ENCODE measurements at places on chromosomes 11 and 22.

DNA sequence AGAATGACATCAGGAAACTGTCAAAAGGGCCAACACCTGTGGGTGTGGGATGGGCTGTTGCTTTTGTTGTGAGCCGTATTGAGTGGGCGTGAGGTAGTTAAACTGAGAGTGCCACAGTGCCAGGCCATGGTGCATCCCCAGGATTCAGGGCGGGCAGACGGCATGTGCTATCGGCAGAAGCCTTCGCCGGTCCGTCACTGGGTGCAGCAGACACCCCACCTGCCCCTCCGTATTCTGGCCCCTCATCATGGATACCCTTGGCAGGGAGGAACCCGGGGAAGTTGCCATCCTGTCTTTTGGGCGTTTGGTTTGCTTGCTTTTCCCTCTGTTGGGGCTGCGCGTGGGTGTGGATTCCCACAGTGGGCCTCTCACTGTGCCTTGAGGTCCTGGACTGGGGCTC is 27.5 kb downstream of the ST14 start:
- DNase-seq, result no peak

DNA sequence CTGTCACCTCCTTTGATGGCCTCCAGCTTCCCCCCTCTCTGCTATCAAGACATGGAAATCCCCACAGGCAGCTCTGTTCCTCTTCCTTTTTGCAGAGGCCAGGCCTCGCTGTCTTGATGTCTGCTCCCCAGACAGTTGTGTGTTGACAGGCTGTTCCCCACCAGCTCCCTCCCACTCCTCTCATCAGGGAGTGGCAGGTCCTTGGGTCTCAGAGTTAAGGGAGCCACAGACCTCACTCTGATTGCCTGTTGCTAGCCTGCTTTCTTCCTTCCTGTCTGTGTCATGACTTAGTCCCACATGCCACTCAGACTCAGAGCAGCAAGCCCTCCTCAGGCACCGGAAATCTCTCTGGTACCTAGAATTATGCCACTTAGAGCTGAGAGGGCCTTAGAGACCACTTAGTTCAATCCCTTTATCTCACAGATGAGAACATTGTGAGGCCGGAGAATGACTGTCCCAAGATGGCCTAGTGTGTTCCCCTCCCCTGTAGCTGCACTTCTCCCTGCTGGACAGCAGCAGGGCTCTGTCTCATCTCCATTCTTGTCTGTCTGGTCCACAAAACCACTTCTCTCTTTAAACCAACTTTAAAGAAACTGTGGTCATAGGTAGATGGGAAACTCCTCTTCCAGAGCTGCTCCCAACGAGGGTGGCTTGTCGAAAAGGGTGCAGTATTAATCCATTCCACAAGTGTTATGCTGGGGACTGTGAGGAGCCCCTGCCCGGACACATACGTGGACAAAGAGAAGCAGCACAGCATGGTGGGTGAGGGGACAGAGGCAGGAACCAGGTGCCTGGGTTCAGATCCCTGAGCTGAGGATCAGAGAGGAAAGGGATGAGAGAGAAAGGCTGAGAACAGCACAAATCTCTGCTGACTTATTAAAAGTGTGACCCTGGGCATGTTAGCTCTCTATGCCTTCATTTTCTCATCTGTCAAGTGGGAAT is 4.2 kb downstream of the AMPD3 start:
- DNase-seq, result peak; percentile 88

- DNase-seq, result no peak
These were observed 156.2 kb downstream of the TMEM135 start for GRCh38 chr11:87193756-87194470.

DNA sequence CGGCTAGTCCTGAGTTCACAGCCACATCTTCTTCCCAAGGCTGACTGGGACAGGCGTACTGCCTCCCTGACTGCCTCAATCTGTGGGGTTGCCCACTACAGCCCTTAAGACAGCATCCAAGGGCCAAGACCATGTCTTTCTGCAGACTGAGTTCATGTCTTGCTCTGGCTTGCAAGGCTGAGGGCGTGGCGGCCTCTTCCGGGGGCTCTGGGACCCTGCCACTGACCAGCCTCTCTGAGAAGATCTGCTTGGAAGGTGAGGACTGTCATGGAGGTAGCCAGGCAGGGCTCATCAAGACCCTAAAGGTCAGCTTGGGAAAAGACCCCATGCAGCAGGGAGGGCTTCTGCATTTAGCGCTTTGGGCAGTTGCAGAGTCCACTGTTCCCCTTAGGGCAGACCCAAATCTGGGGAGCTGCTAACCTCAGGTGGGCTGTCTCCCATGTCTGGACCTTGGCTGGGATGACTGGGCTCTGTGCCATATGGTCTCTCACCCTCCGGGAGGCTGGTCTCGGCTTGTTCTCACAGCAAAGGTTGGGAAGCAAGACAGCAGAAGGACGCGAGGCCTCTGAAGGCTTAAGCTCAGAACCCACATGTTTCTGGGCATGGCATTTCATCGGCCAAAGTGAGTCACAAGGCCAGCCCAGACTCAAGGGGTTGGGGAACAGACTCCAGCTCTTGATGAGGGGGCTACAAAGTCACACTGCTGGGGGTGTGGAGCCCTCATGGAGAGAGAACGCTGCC is 109.1 kb upstream of the LMO1 start:
- DNase-seq, result no peak

DNA sequence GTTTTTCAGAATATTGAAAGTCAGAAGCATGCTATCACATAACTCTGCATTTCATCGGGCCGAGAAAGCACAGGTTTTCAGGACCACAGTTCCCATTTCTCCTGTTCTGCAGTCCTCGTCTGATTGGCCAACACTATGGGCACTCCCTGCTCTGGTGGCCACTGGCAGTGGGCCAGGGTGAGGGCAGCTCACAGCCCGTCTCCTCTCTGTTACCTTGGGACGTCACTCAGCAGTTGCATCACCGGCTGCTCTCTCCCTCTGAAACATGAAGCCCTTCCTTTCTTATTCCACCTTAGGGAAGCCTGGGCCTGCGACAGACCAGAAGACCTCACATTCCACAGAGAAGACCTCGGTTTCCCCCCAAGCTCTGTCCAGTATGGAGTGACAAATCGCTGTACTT is 11.4 kb upstream of the MICAL3 start:
- no peak for DNase-seq

GRCh38 chr11:121953122-121953521 is 162.9 kb downstream of the BLID start:
- no peak for DNase-seq

DNA sequence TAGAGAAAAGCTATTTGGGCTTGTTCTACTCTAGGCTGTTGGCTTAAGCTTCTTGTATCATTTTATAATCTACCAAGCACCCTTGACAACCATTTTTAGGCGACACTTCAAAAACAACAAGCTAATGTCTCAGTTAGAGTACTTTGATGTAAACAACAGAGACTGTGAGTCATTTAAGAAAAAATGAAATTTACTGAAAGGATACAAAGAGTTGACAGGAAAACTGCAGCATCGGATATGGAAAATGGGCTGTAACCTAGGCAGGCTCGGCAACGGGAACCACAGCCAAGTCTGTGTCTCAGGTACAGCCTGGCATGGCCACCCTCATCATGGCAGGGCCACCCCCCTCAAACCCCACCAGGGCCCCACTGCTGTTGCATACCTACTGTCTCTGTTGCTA is 4.4 kb upstream of the RNF169 start:
- DNase-seq, result no peak

GRCh38 chr11:60169264-60169915 is 13.5 kb downstream of the MS4A6A start:
- DNase-seq, result peak; percentile 77

- DNase-seq, result no peak
These were observed 73.5 kb downstream of the TIMP3 start for GRCh38 chr22:32874976-32875375.

GRCh38 chr11:36509201-36509639 is 852 bp downstream of the TRAF6 start:
- DNase-seq, result peak; percentile 48

GRCh38 chr22:17368554-17369438 is 464 bp upstream of the CECR2 start:
- no peak for DNase-seq

DNA sequence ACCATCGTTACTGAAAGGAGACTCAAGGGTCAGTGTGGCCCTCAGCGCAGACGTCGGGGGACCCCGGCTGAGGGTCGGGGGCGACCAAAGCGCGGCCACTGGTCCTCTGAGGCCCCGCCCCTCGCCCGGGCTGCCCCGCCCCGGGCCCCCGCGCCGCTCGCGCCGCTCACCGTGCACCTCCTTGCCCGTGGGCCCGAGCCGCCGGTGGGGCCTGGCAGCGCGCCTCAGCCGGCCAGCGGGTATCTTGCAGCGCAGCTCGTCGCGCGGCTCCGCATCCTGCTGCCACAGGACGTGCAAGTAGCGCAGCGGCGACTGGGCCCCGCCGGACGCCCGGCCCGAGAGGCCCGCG is 419 bp downstream of the ANKRD54 start:
- DNase-seq, result peak; percentile 62

DNA sequence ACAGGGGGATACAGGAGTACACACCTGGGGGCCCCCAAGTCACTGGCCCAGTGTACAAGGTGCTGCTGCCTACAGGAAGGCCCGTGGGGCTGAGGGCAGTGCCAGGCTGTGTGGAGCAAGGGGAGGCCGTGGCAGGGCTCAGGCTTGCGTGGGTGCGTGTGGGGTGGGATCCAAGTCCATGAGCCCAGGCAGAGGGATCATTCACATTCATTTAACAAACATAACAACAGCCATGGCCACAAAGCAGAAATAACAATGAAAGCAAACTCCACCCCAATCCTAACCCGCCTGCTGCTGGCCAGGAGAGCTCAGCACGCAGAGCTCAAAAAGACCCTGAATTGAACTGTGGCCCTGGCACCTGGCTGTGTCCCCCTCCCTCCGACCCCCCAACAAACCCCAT is 17.0 kb upstream of the SCGB1A1 start:
- no peak for DNase-seq

DNA sequence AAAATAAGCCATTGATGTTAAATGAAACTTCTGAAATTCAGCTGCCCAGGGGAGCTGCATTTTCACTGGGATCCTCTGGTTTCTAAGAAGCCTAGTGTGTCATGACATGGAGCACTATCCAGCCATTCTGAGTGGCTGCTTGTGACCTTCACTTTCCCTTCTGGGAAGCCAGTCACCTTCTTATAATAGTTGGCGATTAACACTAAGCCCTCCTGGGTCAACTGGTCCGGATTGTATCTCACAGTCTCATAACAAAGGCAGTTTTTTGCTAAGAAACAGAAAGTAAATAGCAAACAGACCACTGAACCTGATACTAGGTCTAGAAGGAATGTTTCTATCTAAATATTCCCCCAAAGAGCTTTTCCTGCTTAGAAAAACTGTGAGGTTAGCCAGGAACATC is 7.9 kb downstream of the CSRP3 start:
- no peak for DNase-seq

DNA sequence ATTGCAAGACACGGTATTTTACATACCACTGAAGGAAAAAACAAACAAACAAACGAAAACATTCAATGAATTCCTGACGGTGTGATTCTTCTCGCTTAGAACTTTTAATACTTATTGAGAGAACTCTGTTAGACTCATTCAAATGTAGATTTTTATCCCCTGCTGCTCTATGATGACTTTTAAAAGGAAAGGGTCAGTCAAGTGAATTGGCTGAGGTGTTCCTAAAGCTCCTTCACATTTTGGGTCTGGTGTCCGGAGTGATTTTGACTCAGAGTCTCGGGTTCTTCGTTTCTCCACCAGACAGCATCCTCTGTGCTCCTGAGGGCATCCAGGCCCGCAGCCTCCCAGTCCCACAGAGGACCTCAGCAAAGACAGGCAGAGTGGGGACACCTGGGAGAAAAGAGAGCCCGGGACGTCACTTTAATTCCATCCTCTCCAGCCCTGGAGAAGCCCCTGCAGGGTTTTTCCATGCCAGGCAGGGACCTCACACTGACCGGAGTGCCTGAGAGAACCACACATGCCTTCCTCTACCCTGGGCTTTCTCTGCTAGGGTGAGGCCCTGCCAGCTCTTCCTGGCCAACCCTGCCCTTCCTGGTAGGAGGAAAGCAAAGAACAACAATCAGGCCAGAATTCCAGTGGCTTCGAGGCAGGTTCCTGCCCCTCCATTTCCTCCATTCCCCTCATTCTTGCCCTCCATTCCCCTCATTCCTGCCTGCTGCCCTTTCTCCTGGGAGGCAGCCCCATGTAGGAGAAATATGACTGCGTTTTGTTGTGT is 1.4 kb upstream of the CSF2RB start:
- no peak for DNase-seq

- DNase-seq, result no peak
These were observed 450.0 kb upstream of the CCDC179 start for GRCh38 chr11:23310276-23310675.

DNA sequence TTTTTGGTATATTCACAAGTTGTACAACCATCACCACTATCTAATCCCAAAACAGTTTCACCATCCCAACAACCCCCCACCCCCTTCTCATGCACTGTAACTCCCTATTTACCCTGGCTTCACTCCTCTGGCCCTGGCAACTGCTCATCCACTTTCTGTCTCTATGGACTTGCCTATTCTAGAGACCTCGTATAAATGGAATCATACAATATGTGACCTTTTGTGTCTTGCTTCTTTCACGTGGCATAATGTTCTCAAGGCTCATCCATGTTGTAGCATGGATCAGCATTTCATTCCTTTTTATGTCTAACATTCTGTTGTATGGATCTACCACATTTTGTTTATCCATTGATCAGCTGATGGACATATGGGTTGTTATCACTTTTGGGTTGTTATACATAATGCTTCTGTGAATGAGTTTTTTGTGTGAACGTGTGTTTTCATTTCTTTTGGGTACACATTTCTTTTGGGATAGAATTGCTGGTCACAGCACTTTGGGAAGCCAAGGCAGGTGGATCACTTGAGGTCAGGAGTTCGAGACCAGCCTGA is 46.1 kb downstream of the GDPD5 start:
- no peak for DNase-seq

DNA sequence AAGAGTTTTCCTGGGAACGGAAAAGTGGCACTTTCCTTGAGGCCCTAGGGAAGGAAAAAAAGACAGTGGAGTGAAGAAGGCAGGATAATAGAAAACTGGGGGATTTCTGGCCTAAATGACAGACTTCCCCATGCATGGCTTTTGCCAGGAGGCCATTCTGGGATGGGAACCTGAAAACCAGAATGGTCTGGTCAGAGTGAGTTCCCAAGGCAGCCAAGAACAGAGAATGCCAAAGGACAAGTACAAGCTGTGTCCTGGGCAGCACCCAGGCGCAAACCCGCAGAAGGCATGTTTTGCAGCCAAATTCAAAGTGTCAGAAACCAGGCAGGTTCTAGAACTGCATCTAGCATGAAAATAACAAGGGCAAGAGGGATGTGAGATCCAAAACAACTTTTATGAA is 162.4 kb downstream of the SPON1 start:
- DNase-seq, result no peak

DNA sequence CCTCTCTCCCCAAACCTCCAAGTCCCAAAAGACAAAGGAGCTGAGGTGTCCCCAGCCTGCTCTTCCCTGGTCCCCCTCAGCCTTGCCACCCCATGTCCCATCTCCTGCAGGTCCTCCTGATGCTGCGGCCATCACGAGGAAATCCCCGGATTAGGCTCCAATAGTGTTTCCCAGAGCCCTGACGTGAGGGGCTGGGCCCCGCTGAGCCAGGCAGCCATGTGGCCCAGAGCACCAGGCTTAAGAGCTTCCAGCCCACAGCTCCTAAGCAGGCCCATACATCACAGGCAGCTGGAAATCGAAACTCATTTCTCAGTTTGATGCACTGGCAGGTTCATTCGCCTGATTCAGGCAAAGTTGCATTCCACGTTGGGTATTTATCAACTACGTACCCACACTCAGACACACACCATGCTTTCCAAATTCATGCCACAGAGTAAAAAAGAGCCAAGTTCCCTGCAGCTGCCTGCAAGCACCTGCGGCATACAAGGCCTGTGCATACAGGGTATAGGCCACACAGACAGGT is 114.2 kb downstream of the CHST1 start:
- DNase-seq, result no peak
